ENCODE measurements at places on chromosomes 6 and 20.
A peak's percentile ranks its signal among the peaks of the same experiment; 100 is the strongest.

DNA sequence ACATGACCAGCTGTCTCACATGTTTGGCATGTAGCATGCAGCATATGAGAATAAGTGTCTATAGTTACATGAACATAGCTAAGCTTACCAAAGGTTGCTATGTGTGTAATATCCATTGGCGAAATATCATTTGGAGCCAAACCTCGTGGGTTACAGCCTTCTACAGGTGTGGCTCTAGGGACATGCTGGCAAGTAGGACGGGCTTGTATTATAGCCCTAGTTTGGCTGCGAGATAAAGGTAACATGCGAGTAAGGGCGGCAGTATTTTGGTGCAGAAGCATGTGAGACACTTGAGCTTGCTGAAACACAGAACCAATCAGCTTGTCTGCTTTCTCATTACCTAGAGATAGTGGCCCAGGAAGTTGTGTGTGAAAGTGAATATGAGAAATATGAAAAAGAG is 6.5 kb upstream of the ABHD12 start:
- DNase-seq, result no peak

DNA sequence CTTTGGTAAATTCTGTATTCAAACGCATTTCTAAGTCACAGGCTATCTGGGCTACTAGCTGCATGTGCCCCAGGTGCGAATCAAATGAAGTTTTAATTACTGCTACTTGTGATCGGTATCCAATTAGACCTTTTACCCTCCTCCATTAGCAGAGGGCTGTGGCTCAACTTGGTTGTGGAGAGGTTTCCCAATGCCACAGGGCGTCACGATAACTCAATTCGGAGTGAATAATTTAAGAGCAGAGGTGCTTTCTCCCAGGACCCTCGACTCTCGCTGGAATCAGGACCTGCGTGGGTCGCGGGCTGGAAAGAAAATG is 640 bp downstream of the SAYSD1 start:
- DNase-seq, result no peak

DNA sequence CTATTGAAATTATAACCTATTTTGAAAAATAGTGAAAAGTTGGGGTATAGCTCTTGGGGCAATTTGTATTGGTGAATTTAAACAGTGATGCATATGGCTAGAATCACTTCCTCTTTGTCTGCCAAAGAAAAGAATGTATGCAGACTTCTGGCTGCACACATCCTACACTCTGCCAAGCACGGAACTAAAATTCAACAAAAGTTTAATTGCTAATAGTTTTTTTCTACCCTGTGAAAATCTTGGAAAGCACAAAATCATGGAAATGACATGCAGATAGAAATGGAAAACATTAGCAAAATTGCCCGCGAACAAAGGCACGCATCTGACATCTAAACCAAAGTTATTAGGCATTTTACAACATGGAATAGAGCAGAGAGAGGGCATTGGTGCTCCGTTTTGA is 106.4 kb upstream of the PDE10A start:
- no peak for DNase-seq

DNA sequence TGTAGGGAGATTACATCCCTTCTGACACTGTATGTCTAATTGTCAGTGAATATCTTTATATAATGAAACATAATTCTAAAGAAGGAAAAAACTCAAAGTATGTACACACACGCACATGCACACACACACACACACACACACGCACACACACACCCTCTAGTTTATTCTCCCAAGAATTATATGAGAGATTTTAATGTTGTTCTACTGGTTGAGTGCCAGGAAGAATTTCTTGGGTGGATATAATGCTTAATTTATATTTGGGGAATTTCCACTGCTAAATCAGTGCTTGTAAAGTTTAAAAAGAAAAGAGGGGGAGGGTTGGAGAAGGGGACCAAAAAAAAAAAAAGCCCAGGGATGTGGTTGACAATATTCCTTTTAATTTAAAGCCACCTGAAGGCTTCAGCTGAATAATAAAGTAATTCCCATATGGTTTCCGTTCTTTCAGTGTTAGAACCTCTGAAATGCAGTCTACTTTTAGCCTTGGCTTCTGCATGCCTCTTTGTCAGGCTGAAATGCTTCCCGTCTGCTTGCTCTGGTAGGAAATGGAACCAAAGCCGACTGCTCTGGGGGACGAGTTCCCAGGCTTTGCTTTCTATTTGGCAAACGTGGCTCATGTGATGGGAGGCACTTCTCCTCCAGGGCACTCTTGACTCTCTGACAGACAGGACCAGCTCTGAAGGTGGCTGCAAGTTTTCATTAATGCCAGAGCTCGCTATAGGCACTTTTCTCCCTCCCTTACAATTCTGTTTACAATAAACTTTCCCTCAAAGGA is 225.4 kb downstream of the PRL start:
- DNase-seq, result peak; percentile 48
